Forelimb muscle (tissue), 1 donor: ENCODE measurements at places on chromosomes 1 and 21. TPM values are rescaled to one million over a fixed set of nuclear protein-coding genes. Genes with fewer than 3 reads are reported as not detected.

The DIRAS3 gene
- 5.4 TPM for polyA plus RNA-seq

GRCh38 chr1:56095696-56096665, 483.4 kb downstream of the PLPP3 start:
- DNase-seq, result no peak

The PSEN2 gene
- polyA plus RNA-seq, result 122 TPM

DNA sequence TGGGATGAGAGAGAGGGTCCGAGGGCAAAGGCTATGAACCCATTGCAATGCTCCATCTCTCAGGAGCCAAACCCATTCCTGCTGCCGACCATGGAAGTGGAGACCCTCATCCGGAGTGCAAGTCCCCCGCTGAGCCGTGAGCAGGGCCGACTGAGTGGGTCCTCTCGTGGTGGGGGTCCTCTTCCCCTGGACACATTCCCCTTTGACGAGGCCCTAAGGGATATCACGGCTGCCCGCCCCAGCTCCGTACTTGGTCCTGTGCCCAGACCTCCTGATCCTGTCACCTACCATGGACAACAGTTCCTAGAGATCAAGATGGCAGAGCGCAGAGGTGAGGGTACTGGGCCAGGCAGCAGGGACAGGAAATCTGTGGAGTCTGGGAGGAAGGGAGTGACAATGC, 11.0 kb downstream of the HYI start:
- no peak for DNase-seq

GRCh38 chr1:185345913-185346720, 29.1 kb upstream of the IVNS1ABP start:
- no peak for DNase-seq

The FCRL4 gene
- polyA plus RNA-seq, result not detected
